ENCODE measurements at places on chromosomes 11 and 22.
A peak's percentile ranks its signal among the peaks of the same experiment; 100 is the strongest.

DNA sequence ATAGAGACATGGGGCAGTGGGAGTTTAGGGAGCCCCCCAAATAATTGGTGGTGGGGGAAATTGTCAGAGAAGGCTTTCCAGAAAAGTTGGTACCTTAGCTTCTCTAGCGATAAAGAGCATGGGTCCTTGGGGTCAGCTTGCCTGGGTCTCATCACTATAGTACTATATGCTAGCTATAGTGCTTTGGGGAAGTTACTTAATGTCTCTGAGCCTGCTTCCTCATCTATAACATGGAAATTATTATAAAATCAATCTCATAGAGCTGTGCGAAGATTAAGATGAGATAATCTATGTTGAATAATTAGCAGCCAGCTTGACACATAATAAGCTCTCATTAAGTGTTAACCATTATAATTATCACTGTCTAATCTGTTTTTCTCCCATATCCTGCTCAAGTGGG is 41.2 kb downstream of the STIM1 start:
- DNase-seq = no peak

DNA sequence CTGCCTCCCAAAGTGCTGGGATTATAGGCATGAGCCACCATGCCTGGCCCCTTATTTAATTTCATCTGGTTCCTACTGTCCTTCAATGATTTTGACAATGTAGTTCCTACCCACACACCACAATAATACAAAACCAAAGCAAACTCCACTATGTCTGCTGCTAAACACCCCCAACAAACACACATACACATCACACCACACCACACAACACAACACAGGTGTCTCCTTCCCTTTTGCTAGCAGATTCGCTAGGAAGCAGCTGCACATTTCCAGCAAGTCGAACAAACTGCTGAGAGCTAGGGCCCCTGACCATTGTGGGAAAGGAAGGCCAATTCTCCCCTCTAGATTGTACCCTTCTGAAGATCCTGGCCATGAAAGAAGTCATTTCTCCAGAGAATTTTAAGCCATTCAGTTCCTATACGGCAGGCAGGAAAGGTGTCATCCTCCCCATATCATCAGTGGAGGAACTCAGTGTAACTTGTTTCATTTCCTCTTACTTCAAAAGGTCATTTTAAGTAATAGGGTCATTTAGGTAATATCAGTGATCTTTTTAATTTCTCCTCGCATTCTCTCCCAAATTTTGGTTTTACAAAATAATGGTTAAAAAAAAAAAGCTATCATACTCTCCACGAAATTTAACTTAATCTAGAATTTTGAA is 18.5 kb downstream of the NUMA1 start:
- no peak for DNase-seq

GRCh38 chr11:7639643-7640025 is 33.7 kb downstream of the CYB5R2 start:
- no peak for DNase-seq

- no peak for DNase-seq
These were observed 84.6 kb upstream of the PICALM start for GRCh38 chr11:86153439-86153838.

GRCh38 chr11:15594607-15595006 is 479.9 kb downstream of the INSC start:
- no peak for DNase-seq

DNA sequence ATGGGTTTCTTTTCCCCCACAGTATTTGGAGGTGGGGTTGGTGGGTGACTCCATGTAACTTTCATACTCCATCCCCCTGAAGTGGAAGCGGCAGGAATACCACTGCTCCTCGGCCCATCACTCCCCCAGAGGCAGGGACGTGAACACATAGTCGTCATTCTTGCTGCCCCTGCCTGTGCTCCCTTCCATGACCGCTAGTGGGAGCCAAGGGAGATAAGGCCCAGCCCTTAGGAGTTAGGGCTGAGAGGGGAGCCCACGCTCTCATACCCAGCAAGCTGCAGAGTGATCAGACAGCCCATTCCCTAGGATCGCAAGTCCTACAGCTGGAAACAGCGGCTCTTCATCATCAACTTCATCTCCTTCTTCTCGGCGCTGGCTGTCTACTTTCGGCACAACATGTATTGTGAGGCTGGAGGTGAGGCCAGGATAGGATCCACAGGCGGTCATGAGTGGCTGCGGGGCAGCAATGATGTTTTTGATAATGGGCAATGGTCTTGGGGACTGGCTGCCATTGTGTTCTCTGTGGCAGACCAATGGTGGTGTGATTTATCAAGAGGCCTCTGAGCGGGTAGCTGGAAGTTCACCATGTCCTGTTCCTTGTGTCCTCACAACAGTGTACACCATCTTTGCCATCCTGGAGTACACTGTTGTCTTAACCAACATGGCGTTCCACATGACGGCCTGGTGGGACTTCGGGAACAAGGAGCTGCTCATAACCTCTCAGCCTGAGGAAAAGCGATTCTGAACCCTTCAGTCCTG is 15.9 kb downstream of the RHOG start:
- peak; percentile 86 for DNase-seq

DNA sequence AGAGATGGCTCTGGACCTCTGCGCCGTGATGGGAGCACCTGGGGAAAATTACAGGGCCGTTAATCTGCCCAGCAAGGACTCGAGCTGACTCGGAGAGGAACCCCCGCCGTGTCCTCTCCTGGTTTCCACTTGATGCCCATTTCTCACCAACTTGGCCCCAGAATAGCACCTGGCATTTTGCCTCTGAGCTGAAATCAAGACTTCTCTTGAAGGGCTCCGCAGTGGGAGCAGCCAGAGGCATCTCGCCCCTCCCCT is 19.0 kb upstream of the CABP7 start:
- no peak for DNase-seq

GRCh38 chr11:68266121-68266891 is 5.5 kb downstream of the C11orf24 start:
- no peak for DNase-seq

DNA sequence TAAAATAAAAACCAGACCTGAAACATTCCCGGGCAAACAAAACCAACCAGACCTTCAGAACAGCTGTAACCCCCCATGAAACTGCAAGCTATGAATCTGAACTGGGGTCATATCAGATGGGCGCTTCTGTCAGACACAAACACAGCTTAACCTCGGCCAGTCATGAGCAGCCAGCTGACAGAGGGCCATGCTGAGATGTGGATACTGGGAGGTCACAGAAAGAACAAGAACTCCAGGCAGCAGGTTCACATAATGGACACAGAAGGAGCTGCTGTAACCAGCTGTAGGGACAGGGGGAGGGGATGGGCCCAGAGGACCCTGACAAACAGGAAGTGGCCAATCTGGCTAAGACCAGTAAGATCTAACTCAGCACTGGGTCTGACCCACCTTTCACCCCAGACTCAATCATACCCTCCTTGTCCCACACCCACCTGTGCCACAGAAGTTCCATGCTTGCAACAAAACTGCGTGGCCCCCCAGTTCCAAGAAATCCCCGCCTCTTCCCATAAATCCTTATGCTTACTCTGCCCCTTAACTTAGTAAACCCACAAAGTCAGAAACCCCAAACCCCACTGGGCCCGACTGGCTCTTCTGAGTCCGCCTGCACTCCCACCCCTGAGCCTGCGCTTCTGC is 4.0 kb downstream of the APOL4 start:
- DNase-seq = peak; percentile 45

- peak; percentile 88 for DNase-seq
These were observed at the start of gene NFRKB for GRCh38 chr11:129895126-129896041. Gene NFRKB, minus strand, starts transcription at chr11:129895578. Its CDS starts 2,729 bp downstream, at chr11:129892849.

GRCh38 chr11:72951888-72952287 is 137.7 kb downstream of the ATG16L2 start:
- DNase-seq = no peak

- no peak for DNase-seq
These were observed 37.0 kb upstream of the FTH1 start for GRCh38 chr11:62004473-62004872.

DNA sequence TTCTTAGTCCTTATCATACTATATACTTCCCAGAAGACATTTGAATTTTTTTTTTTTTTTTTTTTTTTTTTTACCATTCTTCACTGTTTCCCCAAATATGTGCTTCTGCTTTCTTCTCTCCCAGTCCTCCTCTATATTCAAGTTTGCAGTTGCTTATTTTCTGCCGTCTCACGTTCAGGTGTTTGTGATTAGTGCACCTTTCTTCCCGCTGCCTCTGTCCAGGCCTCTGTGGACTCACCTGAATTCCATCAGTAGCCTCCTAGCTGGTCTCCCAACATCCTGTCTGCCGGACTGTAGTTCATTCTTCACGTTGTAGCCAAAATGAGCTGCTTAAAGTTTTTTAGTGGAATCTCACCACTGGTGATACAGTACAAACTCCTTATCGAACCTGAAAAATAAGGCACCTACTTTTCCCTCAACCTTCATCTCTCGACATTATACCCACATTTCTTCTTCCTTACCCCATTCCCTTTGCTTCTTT is 795 bp upstream of the MSANTD4 start:
- no peak for DNase-seq

GRCh38 chr11:117456027-117456720 is 128.5 kb downstream of the CEP164 start:
- DNase-seq = no peak

GRCh38 chr11:36453678-36454077 is 56.4 kb downstream of the TRAF6 start:
- DNase-seq = no peak

DNA sequence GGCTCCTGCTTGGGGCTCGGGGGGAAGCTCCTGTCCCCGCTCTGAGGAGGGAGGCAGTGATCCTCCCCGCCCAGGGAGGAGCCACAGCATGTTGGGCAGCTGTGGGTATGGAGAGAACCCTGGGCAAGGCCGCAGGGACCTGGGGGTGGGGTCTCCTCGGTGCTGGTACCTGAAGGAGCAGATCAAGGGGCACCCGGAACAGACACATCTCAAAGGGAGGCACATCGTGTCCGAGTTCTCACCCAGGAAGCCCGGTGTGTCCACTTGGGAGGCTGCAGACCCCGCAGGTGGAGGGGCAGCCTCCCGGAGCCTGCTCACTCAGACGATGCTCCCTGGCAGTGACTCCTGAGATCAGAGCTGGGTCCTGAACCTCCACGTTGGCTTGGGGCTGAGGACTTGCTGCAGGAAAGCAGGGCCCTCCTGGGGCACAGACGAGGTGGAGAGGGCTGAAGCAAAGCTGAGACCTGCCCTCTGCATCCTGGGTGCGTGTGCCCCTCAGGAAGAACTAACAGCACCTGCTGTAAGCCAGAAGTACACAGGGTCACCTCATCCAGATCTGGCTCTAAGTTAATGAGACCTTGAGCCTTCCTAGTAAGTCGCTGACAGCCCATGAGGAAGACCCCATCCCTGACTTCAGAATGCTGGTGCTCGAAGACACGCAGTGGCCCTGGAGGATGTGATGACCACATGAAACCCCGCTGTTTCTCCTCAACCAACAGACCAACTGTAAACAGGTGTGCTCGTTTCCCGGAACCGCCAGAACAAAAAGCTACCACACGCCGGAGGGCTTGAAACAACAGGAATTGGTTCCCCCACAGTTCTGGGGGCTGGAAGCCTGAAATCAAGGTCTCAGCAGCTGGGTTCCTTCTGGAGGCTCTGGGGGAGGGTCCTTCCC is 5.9 kb upstream of the OSBPL5 start:
- no peak for DNase-seq

DNA sequence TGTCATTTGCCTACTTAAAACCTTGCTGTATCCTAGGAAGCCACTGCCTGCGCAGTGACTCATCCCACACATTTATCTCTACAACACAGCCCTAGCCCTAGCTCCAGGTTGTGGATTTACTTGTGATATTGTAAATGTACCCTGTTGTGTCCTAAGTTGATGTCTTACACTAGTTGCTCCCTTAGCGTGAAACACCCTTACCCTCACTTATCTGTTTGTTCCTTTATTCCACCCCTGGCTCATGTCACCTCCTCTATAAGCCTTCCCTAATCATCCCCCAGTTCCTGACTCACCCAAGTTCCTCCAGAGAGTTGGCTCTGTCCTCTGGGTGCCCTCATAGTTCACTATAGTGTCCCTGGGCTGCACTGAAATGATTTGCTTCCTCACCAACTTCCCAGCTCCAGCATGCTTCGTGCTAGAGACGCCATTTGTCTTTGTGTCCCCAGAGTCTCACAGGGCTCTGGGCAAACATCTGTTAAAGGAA is 431.8 kb upstream of the FAT3 start:
- DNase-seq = peak; percentile 1

GRCh38 chr22:22942511-22943329 is 55.1 kb downstream of the IGLL5 start:
- peak; percentile 64 for DNase-seq

GRCh38 chr11:60874421-60875365 is 7.4 kb downstream of the ZP1 start:
- DNase-seq = no peak

DNA sequence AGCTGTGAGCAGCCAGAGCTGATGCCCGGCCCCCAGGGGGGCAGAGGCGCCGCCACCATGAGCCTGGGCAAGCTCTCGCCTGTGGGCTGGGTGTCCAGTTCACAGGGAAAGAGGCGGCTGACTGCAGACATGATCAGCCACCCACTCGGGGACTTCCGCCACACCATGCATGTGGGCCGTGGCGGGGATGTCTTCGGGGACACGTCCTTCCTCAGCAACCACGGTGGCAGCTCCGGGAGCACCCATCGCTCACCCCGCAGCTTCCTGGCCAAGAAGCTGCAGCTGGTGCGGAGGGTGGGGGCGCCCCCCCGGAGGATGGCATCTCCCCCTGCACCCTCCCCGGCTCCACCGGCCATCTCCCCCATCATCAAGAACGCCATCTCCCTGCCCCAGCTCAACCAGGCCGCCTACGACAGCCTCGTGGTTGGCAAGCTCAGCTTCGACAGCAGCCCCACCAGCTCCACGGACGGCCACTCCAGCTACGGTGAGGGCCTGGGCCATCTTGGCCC is 6.1 kb downstream of the CDC42EP1 start:
- DNase-seq = no peak

DNA sequence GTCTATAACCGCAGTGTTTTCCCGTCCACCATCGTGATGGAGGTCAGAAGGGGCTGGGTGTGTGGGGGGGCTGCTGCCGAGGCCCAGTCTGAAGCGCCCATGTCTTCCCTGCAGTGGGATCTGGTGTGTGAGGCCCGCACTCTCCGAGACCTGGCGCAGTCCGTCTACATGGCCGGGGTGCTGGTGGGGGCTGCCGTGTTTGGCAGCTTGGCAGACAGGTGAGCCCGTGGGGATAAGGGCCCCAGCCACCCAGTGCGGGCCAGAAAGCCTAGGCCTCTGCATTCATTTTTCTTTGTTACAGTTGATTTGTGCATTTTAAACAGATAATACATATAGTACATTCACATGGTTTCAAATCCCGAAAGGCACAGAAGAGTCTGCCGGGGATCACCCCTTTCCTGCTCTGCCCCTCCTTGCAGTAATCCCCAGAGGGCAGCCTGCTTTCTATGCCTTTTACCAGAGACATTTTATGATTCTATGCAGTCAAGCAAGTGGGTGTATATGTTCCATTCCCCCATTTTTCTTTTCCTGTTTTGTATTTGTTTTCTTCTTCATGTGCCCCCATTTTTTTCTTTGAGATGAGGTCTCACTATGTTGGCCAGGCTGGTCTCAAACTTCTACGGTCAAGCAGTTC is 32.6 kb downstream of the CAPN1 start:
- DNase-seq = no peak

- no peak for DNase-seq
These were observed 100.0 kb downstream of the PAX6 start for GRCh38 chr11:31711137-31711536.

Data from erythroblast (primary cell).